Left forelimb (tissue), 1 donor: ENCODE measurements at places on chromosomes 7 and 10.

DNA sequence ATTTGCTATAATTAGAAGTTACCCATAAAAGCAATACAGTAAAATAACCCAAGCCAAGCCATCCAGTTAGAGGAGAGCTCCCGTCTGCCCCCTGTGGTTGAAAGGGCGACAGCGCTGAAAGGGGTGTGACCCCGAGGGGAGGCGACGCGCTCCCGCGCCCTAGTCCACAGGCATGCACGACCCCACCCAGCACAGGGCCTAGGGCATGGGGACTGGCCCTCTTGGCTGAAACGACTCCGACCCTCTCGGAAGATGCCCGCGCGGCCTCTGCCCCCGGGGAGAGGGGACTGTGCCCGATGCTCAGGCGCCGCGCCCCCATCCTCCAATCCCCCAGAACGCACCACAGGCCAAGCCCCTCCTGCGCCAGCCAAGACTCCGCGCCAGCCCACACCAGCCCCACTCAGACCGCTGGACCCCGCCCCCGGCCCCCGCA lies 64.0 kb downstream of the CSGALNACT2 start:
- peak; percentile 63 for DNase-seq

GRCh38 chr7:116966601-116967000 lies 13.3 kb downstream of the ST7 start:
- DNase-seq: no peak

- DNase-seq: no peak
These were observed 42.4 kb upstream of the TOMM7 start for GRCh38 chr7:22864855-22865601.

- DNase-seq: no peak
These were observed 97.7 kb downstream of the BTRC start for GRCh38 chr10:101451667-101452069.

GRCh38 chr7:45188736-45189135 lies 31.1 kb downstream of the RAMP3 start:
- no peak for DNase-seq

GRCh38 chr7:55548295-55548731 lies 24.0 kb downstream of the VOPP1 start:
- no peak for DNase-seq

GRCh38 chr10:3423384-3423783 lies 250.8 kb upstream of the PITRM1 start:
- no peak for DNase-seq

GRCh38 chr7:85565276-85565675 lies 378.4 kb upstream of the SEMA3D start:
- DNase-seq: no peak

DNA sequence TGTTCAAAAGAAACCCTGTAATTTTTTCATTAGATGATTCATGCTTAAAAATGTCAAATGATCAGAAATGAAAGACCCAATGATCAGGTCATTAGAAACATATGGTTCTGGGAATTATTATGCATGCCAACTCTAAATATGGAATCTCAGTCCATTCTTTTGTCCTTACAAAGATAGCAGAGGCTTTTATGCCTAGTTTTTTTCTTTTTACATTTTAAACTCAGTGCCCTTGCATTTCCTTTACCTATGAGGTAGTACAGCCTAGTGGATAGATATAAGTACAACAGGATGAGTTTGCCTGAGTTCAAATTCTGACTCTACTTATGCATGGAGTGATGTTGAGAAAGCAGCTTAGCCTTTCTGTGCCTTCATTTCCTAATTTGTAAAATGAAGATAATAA lies 392.9 kb downstream of the SUGCT start:
- no peak for DNase-seq

GRCh38 chr7:1360521-1360971 lies 98.7 kb downstream of the MICALL2 start:
- DNase-seq: no peak

DNA sequence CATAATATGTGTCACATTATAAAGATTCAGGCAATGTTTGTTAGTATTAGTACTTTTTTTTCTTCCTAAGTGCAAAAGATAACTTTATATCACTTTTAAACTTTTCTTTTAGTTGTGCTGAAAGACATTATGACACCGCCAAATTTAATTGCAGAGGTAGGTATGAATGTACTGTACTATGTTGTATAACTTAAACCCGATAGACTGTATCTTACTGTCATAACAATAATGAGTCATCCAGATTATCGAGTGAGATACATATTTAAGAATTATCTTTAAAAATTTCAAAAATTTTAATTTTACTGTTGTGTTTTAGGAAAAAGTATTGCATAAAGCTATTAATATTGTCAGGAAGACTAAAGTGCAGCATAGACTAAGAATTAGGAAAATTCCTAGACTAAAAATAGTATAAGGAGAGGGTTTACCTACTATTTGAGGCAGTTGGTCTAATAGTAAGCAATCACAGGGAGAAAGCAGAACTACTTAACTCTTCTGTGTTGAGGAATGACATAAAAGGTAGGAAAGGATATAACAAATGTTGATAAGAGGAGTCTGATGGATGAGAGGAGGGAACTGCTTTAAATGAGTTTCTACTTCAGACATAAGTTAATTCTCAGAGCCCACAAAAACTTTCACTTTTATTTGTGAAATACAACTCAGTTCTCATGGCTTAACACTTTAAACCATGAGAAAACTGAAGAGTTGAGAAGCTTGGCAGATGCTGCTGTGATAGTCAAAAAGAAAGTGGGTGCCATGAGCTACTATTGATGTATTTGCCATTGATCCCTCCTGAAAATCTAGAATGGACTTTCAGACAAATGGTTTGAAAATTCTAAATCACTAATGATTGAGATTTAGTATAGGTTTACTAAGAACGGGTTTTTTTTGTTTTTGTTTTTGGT lies 67.8 kb downstream of the PTEN start:
- DNase-seq: no peak

DNA sequence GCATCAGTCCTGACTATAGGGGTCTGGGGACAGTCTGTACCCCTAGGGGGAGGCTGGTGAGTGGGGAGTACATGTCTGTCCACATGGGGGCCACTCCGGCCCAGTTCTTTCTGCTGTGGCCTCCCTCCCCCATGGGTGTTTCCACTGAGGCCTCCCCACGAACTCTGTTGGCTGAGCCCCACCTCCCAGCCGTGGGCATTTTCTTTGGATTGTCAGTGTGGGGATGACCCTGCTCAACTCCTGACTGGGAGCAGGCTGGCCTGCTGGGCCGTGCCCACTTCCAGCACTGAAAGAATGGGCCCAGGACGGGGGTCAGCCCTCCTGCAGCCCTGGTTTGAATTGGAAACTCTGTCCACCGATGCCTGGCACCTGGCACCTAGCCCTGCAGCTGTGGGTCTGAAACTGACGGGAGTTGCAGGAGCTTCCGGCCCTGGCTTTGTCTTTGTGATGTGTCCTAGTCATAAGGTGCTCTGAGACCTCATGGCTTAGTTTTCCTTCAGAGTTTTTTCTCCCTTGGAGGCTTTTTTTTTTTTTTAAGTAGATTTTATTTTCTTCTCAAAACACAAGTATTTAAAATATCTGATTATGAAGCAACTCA lies 46.5 kb downstream of the LHPP start:
- DNase-seq: peak; percentile 50

- DNase-seq: no peak
These were observed 110.8 kb downstream of the ARHGAP22 start for GRCh38 chr10:48494073-48494472.

DNA sequence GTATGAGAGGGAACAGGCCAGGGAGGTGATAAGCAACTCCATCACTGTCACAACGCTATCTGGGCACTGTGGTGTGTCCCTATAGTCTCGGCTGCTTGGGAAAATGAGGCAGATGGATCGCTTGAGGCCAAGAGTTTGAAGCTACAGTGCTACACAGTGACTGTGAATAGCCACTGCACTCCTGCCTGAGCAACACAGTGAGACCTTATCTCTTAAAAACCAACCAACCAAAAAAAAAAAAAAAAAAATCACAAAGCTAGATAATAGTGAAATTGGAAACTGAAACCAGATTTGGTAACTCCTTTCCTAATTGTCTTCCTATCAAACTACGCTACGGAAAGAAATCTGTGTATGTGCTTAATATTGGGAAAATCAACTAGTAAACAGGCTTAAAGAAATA lies 14.1 kb downstream of the MICU1 start:
- DNase-seq: no peak

GRCh38 chr10:32265756-32266155 lies 81.2 kb downstream of the EPC1 start:
- DNase-seq: no peak

- no peak for DNase-seq
These were observed 156.7 kb upstream of the BET1 start for GRCh38 chr7:94160719-94161435.

- no peak for DNase-seq
These were observed 5.2 kb downstream of the DLG5 start for GRCh38 chr10:77921395-77921794.

DNA sequence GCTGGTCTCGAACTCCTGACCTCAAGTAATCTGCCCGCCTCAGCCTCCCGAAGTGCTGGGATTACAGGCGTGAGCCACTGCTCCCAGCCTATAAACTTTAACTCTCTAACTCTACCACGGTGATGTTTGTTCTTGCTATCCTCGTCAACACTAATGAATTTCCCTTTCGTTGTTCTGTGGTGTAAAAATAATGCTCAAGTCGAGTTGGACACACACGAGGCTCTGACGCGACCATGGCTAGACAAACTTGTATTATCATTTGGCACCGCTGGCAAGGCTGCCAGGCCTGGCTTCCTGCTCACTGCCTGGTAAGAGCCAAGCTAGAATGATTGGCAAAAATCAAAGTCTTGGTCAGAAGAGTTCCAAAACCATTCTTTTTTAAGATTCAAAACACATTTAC lies 167.0 kb upstream of the KLF6 start:
- no peak for DNase-seq

DNA sequence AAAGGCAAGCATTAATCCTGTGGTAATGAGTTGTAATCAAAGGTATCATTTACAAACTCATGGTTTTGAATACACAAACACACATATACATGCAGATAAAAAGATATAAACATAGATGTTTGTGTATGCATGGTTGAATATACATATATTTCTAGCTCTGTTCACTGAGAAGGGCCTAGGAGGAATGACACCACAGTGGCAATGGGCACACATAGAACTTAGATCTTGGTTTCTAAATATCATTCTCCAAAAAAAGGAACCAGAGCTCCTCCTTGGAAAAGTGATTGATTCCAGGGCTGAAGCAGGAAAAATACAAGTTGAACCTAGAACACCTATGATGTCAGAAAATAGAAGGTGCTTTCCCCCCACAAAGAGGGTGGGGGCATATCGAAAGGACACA lies 6.9 kb downstream of the CUL2 start:
- DNase-seq: no peak

DNA sequence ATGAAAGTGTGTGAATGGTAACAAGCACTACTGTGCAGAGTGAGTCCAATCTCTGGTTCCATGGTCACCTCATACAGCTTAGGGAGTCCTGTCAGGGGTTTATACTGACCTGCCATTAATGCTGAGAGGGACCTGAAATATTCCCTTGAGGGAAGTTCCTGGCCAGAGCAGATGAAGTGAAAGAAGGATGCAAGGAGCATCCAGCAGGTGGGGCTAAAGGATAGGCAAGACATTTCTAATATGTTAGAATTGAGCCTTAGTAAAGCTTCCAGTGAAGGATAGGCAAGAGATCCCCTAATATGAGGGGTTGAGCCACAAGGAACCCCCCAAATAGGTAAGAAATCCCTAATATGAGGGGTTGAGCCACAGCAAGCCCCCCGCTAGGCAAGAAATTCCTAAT lies 25.5 kb upstream of the FAM221A start:
- no peak for DNase-seq

GRCh38 chr10:32961895-32962369 lies 3.9 kb upstream of the ITGB1 start:
- no peak for DNase-seq

- DNase-seq: no peak
These were observed 296.8 kb upstream of the SHH start for GRCh38 chr7:156109076-156109475.

- DNase-seq: no peak
These were observed 40.0 kb upstream of the AGBL3 start for GRCh38 chr7:134946260-134946659.

DNA sequence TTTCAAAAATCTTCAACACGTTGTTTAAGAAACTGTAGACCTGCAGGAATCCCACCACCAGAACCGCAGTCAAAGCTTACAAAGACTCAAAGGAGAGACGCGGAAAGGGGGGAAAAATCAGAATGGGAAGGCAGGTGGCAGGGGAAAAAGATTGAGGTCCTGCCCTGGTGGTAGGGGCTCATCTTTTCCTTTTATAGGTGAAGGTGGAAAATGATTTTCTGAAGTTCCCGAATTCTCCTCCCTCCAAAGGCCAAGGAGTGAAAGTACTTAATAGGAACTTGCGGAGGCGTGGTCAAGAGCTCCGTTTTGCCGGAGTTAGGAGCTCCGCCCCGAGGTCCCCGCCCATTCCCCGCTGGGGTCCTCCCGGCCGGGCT lies 724 bp downstream of the BBIP1 start:
- DNase-seq: no peak

GRCh38 chr7:94223375-94224084 lies 171.2 kb upstream of the COL1A2 start:
- no peak for DNase-seq

GRCh38 chr10:119940487-119940886 lies 48.0 kb downstream of the SEC23IP start:
- no peak for DNase-seq

- no peak for DNase-seq
These were observed 14.0 kb upstream of the ENTPD1 start for GRCh38 chr10:95741807-95742467.

GRCh38 chr7:20456701-20457100 lies 126.0 kb downstream of the ITGB8 start:
- DNase-seq: no peak

GRCh38 chr10:44949127-44949802 lies 10.3 kb upstream of the RASSF4 start:
- DNase-seq: no peak

DNA sequence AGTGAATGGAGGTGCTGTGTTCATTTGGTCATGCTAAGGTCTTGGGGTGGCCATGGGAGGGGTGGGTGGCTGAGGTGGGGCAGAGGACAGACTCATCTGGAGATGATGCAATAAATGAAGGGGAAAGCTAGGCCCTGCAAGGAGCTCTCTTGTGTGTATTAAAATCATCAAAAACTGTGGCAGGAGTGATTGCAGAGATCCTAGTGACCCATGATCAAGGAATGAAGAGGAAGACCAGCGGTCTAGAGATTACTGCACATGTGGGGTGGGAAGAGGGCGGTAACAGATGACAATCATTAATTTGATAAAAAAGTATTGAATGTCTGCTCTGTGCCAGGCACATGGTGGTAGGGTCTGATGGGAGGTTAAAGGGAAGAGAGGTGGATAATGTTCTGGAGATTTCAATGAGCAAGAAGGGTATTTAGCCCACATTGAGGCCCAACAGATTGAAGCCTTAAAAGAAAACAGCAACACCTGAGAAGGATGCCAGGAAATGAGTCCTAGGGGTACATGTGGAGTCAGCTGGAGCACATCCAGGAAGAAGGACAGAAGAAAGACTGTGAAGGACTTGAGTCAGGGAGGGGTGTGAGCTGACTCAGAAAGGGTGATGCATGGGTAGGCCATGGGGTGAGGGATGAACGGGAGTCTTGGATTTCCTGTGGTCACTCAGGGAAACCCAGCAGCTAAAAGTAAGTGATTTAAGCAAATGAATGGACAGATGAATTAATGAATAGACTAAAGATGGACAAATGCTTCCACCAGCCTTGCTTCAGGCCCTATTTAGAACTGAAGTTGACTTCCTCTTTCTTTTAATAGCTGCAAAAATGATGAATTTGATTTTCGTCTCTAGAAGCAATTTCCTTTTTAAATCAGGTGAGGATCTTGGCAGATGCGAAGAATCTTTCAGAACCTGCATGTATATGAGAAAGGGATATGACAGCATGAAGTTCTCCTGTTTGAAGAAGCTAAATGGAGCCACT lies 83.1 kb upstream of the IGFBP3 start:
- no peak for DNase-seq
